RKO (cell line): ENCODE measurements at places on chromosomes 7 and 10.

DNA sequence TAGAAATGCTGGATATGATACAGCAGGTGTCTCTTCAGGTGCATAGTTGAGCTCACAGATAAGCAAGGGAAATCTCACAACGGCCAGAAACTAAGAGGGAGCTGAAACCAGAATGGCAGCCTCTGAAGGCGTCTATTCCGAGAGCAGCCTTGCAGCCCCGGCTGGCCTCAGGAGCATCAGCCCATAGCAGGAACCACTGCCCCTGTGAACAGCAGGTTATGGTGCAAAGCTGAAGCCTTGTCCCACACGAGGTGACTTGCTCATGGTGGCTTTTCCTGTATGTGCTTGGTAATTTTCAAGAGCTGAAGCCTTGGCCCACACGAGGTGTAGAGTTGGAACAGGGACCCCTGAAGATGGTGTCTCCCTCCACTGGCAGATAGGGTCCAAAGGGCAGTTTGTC lies 33.2 kb downstream of the BNIP3 start:
- no peak for DNase-seq

- DNase-seq, result peak; percentile 76
Observed at GRCh38 chr10:24483701-24484100, 240.0 kb downstream of the ARHGAP21 start.

- DNase-seq, result no peak
Observed at GRCh38 chr10:100907175-100907574, 5.6 kb upstream of the SLF2 start.

- peak; percentile 22 for DNase-seq
Observed at GRCh38 chr10:45000138-45000751, 478 bp upstream of the ZNF22 start.

GRCh38 chr7:117324960-117325359 lies 2.1 kb upstream of the WNT2 start:
- DNase-seq, result no peak

- DNase-seq, result no peak
Observed at GRCh38 chr7:46197785-46198540, 276.9 kb upstream of the IGFBP3 start.

- no peak for DNase-seq
Observed at GRCh38 chr10:117818721-117819120, 228.0 kb downstream of the RAB11FIP2 start.

DNA sequence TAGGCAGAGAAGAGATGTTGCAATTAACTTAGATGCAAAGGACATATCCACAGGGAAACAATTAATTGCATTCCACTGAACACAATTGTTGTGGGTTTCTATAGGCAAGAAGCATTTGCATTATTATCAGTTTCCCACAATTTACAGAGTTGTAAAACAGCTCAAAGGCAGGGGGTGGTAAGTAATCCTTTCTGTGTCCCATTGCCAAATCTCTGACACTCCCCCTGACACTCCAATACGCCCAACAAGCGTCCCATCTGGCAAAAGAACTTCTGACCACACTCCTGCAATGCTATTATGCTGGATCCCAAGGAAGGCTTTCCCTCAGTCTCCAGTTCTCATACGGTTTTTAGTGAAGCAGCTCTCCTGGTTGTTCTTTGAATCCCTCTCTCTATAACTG lies 179.8 kb downstream of the CXCL12 start:
- no peak for DNase-seq
